ENCODE measurements at places on chromosomes 7 and 10.

GRCh38 chr10:44016589-44017482, 368.1 kb downstream of the CXCL12 start:
- DNase-seq, result no peak

DNA sequence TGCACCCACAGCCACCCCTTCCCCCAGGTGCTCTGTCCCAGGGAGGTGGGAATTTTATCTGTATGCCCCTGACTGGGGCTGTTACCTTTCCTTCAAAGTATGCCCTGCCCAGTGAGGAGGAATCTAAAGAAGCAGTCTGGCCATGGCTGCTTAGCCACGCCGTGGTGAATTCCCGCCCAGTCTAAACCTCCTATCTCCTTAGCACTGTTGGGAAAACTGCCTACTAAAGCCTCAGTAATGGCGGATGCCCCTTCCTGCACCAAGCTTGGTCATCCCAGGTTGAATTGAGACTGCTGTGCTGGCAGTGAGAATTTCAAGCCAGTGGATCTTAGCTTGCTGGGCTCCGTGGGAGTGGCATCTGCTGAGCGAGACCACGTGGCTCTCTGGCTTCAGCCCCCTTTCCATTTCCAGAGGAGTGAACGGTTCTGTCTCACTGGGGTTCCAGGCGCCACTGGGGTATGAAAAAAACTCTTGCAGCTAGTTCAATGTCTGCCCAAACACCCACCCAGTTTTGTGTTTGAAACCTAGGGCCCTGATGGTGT, 87.2 kb downstream of the ABCC2 start:
- DNase-seq, result no peak

DNA sequence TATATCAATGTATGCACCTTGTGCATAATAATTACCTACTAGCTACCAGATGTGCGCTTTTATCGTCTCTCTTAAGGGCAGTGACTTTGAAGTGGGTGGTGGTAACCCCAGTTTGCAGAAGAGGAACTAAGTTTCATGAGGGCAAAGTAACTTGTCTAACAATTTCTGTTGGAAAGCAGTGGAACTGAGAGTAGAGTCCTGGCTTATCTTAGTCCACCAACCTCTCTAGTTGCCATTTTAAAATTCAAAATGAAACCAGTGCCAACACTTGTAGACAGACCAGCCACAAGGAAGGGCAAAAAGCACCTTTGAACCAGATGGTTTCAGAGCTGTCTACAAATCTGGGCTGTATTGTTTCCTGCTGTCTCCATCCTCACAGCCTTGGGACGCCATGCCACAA, 32.0 kb upstream of the RBM20 start:
- no peak for DNase-seq

GRCh38 chr10:132044803-132045202, 20.9 kb upstream of the JAKMIP3 start:
- no peak for DNase-seq

DNA sequence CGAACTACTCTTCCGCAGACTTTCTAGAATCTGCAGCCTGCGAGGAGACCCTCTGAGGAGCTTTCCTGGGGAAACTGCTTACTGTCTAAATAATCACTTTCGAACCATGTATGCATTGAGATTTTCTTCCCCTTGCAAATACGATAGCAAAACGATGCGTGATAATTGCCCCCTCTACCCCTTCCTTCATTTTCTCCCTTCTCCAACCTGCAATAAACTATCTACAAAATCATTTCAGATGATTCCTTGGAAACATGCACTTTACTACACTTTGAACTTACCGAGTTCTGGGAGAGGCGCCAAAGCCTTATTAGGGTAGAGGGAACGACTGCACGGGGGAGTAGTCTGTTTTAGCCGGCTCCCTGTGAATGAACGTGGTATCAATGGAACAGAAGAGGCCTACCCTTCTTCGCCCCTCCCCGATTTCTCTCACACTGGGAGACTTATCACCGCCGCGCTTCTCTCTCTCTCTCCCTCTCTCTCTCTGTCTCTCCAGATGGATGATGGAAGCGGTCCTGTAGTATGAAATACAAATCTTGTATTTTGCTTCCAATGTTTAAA, at the start of gene FGFBP3:
FGFBP3 (minus strand) TSS at position 370 of the 561 bp plus-strand sequence. CDS start 517 bp downstream, outside the sequence.
- peak; percentile 51 for DNase-seq

- DNase-seq, result no peak
Observed at GRCh38 chr10:48982584-48982983, 42.9 kb upstream of the LRRC18 start.

- no peak for DNase-seq
Observed at GRCh38 chr7:44288811-44289340, 36.5 kb downstream of the CAMK2B start.

- DNase-seq, result peak; percentile 40
Observed at GRCh38 chr10:78044699-78045098, 11.0 kb downstream of the RPS24 start.

DNA sequence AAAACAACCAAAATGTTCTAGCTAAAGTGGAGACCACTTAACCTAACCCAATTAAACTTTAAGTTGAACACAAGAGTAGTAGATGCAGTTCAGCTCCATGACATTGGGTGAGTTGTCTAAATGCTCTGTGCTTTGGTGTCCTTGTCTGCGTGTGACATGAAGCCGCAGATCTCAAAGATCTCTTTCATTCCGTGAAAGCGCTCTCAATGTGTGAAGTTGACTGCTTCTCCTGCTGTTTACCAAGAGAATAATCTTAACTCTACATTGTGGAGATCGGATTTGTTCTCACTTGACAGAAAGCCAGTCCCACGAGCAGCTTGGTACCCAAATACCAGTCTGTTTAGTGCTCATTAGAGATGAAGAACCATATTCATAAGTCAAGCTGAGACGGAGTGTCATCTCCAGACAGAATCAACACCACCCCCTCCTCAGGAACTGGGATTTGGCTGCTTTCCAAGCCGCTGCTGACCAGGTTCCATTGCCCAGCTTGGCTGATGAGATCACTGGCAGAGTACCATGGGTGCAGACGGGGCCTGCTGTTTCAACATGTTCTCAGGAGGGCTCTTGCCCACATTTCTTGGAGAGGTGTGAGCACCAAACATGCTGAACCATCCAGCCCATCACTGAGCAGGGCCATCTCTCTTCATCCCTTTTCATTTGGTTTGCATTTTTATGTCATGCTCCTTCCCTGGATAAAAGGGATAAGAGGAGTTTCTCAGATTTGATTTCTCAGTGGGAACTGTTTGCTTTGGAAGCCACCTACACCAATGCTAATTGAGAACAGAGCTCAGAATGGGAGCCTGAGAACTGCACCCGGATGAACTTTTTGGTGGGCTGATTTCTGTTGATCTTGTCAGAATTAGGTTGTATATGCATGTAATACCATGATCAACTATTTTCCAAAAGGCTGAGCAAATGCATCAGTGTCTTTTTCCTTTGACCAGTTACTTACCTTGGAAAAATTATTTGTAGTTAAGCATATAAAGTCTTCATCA, 95.8 kb upstream of the AGBL3 start:
- DNase-seq, result peak; percentile 69

All from fibroblast of pulmonary artery (primary cell).